ENCODE measurements at places on chromosomes 4 and X.
A peak's percentile ranks its signal among the peaks of the same experiment; 100 is the strongest.

- peak; percentile 2 for DNase-seq
Observed at GRCh38 chrX:19017271-19017670, 33.4 kb upstream of the PHKA2 start.

- DNase-seq, result no peak
Observed at GRCh38 chr4:94208266-94208665, 601 bp downstream of the SMARCAD1 start.

DNA sequence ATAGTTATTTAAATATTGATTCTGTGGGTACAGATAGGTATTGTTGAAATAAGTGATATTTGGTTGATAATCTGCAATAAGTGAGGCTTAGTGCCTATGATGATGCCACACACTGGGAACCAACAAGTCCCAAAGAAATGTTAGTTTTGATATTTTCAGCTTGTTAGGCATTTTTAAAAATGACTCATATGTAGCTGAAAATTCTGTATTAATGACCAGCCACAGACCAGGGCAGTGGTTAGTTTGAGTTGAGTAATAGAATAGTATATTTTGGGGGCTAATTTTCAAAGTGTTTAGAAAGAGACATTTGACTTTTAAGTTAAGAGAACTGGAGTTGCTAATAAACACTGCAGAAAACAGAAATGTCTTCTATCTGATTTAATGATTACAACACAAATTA, 9.4 kb downstream of the INTU start:
- no peak for DNase-seq

- DNase-seq, result no peak
Observed at GRCh38 chr4:93870876-93871458, 42.4 kb downstream of the ATOH1 start.
